Activated T-helper 1 cell treated with anti-CD3 and anti-CD28 coated beads, Interleukin-12 subunit alpha, Interleukin-12 subunit beta, Interleukin-2, Interleukin-4 antibody, amounts not matched to agents 30 ng/mL and 10 ng/mL and 1 ng/mL, durations not matched to agents 14 hours and 24 hours and 36 hours (primary cell): ENCODE measurements at places on chromosomes 2 and 18. TPM values are rescaled to one million over a fixed set of nuclear protein-coding genes. Genes with fewer than 3 reads are reported as not detected.

RBKS gene
- total RNA-seq, result 0.76 and 0.83 TPM in 2 replicates

AGXT gene
- total RNA-seq, result not detected in 2 replicates

C2orf80 gene
- total RNA-seq, result not detected in 2 replicates

SUPT7L gene
- total RNA-seq, result 32.5 and 35.2 TPM in 2 replicates

KCNK3 gene
- total RNA-seq, result not detected in 2 replicates

DRC1 gene
- not detected in 2 replicates for total RNA-seq

ARHGAP25 gene
- total RNA-seq, result 71.6 and 74.2 TPM in 2 replicates

GPAT2 gene
- total RNA-seq, result 18.4 and 18.7 TPM in 2 replicates

CHRND gene
- not detected in 2 replicates for total RNA-seq

VAPA gene
- total RNA-seq, result 187 and 201 TPM in 2 replicates

SPATS2L gene
- total RNA-seq, result 35.1 and 38.0 TPM in 2 replicates

GAD1 gene
- 4.7 and 5.3 TPM in 2 replicates for total RNA-seq

PJVK gene
- 1.1 and 2.5 TPM in 2 replicates for total RNA-seq

GRCh38 chr18:68448736-68449135 lies 266.2 kb downstream of the TMX3 start:
- no peak for DNase-seq

DNA sequence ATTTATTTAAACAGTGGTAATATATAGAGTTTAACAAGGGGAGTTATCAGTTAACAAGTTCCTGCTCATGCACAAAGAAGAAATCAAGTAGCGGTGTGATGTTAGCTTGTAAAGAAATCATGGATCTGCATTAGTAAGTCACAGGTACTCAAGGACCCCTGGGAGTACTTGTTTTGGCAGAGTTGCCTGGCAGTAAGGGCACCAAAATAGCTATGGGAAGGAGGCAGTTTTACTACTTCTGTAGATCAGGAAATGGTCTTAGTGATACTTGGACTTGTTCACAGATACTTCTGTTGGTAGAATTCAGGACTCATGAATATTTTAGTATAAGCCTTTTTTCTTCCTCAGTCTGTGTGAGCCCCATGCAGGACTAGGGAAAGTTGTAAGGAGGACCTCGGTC lies 107.3 kb upstream of the IL1R2 start:
- no peak for DNase-seq

- no peak for DNase-seq
Observed at GRCh38 chr2:164782323-164782722, 59.3 kb downstream of the COBLL1 start.

DNA sequence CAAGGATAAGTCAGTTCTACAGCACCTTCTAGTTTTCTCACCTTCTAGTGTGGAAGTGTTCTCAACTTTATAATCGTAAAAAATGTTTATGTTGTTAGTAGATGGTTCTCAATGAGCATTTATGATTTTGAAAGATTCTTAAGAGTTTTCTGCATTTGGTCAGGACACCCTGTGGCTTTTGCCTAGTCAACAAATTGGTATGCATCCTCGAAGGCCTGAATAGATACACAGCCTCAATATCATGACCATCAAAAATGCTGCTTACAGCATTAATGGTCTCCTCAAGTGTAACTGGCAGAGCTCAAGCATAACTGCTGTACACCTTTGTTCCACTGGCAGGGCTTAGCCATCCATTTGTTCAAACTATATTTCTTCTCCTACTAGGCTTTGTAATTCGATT lies 96.7 kb downstream of the CRACDL start:
- DNase-seq, result no peak

- DNase-seq, result no peak
Observed at GRCh38 chr2:176071330-176072291, 12.2 kb downstream of the EVX2 start.

GRCh38 chr2:20351555-20352229 lies 1.0 kb upstream of the PUM2 start:
- no peak for DNase-seq

DNA sequence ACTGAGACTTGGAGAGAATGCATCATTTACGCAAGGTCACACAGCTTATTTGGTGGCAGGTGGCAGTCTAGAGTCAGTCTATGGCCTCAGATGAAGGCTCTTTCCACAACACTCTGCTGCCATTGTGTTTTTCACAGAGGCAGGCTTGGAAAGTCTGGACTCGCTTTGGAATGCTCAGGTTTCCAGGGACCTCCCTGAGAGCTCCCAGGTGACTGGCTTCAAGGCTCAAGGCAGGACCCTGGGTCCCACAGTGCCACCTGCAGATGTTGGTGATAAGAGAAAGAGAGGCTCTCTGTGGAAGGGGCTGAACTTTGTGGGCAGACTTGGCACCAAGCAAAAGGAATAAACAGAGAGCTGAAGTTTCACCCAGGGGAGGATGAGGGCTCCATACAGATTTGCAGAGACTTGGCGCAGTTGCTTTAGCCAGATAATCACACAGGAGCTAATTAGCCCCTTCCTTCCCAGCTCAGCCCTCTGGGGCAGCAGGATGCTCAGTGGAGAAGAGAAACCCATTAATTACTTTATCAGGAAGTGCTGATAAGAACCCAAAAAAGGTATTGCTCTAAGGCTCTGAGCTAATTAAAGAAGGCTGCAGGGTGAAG lies 103.5 kb downstream of the LBH start:
- no peak for DNase-seq

- DNase-seq, result no peak
Observed at GRCh38 chr2:182553483-182553882, 126.6 kb upstream of the PDE1A start.

DNA sequence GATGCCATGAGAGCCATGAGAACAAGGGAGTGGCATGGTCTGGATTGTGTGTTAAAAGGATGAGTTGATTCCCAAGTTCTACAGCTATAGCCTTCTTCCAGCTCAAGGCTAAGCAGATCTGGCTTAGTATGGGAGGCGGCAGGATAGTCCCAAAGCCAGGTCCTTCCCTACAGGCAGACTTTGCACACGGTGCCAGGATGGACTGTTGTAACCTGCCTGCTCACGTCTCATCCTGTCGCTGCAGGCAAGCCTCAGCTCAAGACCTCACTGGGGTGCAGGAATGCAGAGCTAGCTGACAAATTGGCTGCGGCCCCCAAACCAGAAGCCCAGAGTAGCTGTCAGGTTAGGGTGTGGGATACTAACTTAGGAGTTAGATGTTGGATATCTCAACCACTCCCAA lies 28.8 kb upstream of the IGFBP5 start:
- no peak for DNase-seq

- DNase-seq, result no peak
Observed at GRCh38 chr2:222038067-222038802, 260.6 kb downstream of the PAX3 start.

GRCh38 chr2:172929644-172930043 lies 146.0 kb upstream of the MAP3K20 start:
- DNase-seq, result no peak

DNA sequence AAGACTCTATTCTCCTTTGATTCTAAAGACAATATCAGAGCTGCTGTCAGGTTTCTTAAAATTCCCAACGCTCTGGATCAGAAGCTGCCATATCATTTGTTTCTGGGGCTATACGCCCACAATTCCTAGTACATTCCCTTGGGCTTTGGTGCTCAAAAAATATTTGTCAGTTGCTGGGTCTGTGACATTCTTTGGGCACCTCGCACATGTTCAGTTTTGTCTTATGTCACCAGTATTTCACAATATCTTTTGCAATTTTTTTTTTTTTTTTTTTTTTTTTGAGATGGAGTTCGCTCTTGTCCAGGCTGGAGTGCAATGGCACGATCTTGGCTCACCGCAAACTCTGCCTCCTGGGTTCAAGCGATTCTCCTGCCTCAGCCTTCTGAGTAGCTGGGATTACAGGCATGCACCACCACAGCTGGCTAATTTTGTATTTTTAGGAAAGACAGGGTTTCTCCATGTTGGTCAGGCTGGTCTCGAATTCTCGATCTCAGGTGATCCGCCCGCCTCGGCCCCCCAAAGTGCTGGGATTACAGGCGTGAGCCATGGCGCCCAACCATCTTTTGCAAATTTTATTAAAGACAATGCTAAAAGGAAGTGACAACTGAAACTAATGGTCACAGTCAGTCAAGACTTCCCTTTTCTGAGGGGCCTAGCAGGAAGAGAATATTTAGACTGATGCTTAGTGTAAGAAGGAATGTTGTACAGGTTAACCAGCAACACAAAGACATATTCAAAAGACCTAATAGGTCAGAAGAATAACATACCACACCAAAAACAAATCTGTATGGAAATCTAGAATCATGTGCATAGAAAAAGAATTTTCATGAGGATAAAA lies 6.8 kb downstream of the ZNF397 start:
- no peak for DNase-seq

GRCh38 chr2:156908825-156909224 lies 348.7 kb upstream of the GALNT5 start:
- no peak for DNase-seq

DNA sequence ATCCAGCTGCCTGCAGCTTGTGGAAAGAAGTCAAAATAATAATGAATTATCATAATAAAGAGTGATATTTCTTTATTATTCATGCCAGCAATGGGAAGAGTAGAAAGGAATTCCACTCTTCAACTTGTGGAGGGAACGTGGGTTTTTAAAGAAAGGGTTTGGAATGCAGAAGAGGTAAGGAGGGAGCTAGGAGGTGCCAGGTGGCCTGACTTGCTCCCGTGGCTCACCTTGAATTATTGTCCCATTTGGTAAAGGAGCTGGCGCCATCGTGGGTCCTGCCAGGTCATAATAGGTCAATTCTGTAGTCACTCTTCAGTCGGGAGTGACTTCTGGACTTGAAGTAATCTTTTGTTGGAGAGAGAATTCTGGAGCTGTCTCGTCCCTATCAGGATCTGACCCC lies 95.2 kb upstream of the BARD1 start:
- no peak for DNase-seq

GRCh38 chr2:236755278-236755840 lies 185.7 kb downstream of the ACKR3 start:
- DNase-seq, result no peak

DNA sequence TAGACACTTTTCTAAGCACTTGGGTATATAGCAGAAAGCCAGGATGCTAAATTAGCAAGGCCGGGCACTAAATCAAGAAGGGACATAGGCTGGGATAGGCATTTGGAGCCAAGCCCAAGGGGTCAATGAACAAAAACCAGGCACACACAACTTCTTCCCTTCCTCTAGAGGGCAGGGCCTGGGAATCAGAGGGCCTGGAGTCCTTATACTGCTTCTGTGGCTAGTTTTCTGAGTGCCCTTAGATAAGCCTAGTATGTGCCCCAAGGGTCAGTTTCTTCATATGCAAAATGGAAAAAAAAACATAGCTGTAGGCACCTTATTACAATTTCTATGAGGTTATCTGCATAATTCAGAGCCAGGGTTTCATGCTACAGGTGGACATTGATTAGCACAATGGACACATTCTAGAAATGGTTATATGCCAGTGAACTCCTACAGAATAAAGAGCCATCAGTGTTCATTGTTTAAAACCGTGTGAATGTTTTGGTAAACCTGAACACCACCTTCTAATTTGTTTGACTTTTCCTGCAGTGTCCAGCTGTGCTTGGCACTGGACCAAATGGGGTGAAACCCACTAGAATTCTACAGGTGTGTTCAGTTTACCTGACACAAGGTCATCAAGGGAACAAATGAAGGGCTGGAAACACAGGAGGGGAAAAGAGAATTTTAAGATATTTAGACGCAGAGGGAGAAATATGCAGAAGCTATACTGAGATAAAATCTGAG lies 49.6 kb downstream of the PAX8 start:
- DNase-seq, result no peak

DNA sequence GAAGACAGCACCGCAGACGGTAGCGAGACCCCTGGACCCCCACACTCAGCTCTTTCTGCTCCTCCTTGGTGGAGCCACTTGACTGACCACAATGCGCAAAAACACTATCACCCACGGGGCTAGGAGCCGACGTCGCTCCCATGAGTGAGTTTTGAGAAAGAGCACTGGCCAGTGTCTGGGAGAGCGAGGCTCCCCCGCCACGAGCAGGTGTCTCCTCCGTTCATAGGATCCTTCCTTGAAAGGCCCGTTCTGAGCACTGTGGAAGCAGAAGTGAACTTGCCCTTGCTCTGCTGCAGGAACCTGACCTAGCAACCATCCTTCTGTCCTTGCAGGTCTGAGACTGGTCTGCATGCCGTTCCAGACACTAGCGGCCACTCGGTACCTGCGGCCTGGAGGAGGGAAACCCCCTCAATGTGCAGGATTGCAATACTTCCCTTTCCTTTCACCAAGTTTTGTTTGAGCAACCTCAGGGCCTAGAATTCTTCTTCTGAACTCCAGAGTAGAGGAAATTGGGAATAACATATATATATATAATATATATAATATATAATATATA lies 12.9 kb upstream of the ZNF516 start:
- no peak for DNase-seq

- DNase-seq, result no peak
Observed at GRCh38 chr18:59516356-59517155, 157.5 kb upstream of the LMAN1 start.

DNA sequence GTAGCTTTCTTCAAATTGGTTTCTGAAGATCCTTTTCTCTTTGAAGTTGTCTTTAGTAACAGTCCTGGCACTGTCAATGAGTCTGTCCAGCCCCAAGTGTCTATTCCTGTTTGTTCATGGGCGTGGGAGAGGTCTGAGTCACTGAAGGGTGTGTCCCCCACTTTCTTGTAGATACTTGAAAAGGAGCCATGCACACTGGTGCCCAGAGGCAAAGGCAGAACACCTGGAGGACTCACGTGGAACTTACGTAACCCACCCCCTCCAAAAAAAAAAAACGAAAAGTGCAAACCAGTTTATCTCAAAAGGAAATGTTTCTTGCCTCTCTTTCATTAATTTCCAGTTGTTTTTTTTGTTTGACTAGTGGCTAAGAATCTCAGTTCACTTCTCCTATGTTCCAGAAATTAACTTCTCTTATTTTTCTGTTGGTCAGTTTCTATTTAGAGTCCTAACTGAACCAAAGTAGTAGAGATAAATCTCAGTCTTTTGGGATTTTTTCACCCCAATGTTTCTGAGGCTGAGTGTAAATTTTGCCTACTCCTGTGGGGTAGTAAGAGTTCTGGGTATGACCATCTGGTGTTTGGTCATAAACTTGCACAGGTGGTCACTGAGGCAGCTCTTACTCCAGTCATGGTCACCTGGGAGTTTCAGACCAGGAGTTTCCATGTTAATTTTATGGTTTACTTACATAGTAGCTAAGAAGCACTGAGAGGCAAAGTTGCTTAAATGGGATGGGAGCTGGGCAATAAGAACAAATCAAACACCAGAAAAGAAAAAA lies 54.9 kb downstream of the DSC3 start:
- no peak for DNase-seq

DNA sequence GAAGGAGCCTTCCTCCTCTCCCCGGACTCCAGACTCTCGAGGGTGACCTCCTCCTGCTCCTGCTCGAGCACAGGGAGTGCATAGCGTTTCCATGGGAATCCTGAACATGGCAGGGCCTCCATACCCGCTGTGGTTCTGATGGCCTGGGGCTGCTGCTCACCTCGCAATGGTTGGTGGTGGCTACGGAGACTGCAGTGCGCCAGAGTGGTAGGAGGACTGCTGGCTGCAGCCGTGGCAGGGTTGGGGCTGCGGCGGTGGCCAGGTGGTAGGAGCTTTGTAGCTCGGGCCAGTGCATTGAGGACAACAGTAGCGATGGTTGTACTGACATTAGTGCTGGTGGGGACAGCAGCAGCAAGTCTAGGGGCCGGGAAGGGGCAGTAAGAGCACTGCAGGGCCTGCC lies 32.0 kb upstream of the ANKRD62 start:
- DNase-seq, result no peak
